ENCODE measurements at places on chromosomes 16 and 17.

GRCh38 chr17:73724990-73725389 is 80.7 kb upstream of the SDK2 start:
- DNase-seq: no peak

- DNase-seq: no peak
Observed at GRCh38 chr17:51375771-51376170, 115.4 kb downstream of the UTP18 start.

- peak; percentile 75 for DNase-seq
Observed at GRCh38 chr16:68265078-68265920, 973 bp downstream of the SLC7A6 start.

DNA sequence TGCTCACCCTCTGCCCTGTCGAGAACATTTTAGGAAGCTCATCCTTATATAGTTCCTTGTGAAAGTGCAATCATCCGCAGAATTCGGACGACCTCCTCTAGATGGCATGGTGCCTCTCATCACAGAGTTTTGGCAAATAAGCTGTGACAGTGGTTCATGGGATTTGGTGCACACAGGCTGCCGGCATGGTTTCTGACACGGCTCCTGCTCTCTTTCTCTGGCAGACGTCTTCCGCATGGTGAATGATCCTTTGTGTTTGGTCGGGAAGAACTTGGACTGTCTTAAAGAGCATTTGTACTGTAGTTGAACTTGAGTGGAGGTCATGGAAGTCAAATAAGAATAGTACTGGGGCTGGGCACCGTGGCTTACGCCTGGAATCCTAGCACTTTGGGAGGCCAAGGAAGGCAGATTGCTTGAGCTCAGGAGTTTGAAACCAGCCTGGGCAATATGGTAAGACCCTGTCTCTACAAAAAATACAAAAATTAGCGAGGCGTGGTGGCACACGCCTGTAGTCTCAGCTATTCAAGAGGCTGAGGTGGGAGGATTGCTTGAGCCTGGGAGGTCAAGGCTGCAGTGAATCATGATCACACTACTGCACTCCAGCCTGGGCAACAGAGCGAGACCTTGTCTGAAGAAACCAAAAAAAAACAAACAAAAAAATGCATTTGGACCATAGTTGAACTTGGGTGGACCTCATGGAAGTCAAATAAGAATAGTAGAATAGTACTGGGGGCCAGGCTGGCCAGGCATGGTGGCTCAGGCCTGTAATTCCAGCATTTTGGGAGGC is 34.7 kb upstream of the NAT9 start:
- no peak for DNase-seq

- peak; percentile 53 for DNase-seq
Observed at GRCh38 chr17:39547713-39548478, 59.8 kb downstream of the NEUROD2 start.

- DNase-seq: no peak
Observed at GRCh38 chr17:82793974-82794630, 42.2 kb downstream of the TBCD start.

DNA sequence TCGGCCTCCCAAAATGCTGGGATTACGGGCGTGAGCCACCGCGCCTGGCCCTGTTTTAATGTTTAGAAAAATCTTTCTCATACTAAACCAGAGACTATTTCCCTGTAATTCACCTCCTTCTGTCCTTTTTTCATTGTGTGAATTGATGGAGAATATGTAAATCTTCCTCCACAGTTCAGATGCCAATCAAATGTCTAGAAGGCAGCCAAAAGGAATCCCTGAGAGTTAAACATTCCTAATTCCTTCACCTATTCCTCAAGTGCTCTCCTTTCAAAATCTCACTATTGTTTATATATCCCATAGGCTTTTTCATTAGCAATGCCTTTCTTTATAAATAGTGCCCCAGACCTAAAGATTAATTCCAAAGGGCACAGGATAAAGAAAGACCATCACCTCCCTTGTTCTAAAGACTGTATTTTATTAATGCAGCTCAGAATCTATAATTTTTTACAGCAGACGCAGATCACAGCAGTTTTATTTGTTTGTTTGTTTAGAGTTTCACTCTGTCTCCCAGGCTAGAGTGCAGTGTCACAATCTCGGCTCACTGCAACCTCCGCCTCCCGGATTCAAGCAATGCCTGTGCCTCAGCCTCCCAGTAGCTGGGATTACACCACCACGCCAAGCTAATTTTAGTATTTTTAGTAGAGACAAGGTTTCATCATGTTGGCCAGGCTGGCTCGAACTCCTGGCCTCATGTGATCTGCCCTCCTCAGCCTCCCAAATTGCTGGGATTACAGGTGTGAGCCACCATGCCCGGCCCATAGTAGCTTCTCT is 30.5 kb downstream of the COPZ2 start:
- DNase-seq: no peak

- no peak for DNase-seq
Observed at GRCh38 chr17:77374170-77374936, 233.6 kb downstream of the SEC14L1 start.

DNA sequence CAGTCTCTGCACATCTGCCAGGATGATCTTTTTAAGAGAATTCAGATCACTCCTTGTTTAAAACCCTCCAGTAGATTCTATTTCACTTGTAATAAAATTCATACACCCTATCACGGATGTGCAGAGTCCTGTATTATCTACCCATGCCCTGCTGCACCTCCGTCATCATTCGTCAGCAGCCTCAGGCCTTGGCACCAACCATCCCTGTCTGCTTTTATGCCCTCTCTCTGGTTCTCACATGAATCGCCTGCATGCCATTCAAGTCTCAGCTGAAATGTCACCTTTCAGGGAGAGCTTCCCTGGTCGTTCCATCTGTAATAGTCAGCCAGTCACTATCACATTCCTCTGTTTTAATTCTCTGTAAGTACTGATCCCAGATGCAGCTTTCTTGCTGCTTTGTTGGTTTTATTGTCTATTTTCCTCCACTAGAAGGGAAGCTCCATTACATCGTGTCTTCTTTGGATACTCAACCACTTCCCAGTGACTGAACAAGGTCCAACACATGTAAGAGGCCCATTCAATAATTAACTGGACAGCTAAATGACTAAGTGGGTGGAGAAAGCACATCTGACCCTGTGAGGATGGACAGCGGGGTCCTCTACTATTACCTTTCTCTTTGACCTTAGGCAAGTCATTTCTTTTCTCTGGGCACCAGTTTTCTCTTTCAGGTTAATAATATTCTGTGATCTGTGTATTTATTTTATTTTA is 81.2 kb upstream of the GOT2 start:
- DNase-seq: no peak
